CD4-positive, alpha-beta T cell (primary cell): ENCODE measurements at places on chromosomes 16 and 17.

- DNase-seq = no peak
These were observed 76.2 kb upstream of the KSR1 start for GRCh38 chr17:27379888-27380533.

DNA sequence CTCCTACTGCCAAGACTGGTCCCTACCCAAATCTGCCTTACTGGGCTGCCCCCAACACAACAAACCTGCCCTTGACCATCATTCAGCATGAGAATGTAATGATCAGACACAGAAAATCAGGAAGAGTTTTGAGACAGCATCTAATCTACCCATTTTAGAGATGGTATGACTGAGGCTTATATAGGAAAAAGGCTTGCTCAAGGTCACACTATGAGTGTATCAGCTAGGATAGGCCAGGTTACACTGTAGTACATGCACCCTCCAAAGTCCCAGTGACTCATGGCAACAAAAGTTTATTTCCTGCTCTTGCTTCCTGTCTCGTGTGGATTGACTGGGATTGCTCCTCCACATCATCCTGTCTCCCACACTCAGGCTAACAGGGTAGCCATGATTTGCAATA, 27.9 kb downstream of the NLRC5 start:
- DNase-seq = no peak

- DNase-seq = no peak
These were observed 106.8 kb downstream of the ZNF778 start for GRCh38 chr16:89324056-89325010.

DNA sequence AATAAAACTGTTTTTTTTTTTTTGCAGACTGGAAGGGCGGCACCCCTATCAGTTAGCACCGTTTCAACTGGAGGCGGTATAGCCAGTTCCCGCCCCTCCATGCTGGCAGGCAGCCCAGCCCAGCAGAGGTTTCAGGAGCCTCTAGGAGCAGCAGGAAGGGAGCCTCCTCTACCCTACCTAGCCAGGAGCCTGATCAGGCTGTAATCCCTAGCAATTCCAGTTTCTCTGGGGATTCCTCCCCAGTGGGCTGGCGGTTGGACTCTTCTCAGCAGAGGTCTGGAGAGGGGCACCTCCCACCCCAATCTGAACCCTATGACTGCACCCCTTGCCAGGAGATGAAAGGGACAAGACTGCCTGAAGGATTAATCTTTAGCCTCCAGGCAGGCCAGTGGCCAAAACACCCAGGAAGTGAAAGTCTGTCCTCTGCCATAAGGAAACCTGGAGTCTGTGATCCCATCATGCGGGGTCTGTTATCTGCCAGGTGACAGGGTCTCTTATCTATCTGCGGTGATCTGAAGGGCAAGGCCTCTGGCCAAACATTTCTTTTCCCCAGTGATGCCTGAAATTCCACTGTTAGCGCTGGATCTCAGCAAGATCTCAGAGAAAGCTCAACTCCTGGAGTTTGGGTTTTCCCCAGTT, 4.9 kb upstream of the CDH1 start:
- DNase-seq = no peak

GRCh38 chr16:70734522-70735095, 48.8 kb upstream of the MTSS2 start:
- no peak for DNase-seq

- DNase-seq = no peak
These were observed 141.6 kb downstream of the HS3ST2 start for GRCh38 chr16:22955461-22956070.

GRCh38 chr16:22073350-22073749, 19.0 kb upstream of the VWA3A start:
- no peak for DNase-seq

- DNase-seq = no peak
These were observed 99.7 kb upstream of the HAS3 start for GRCh38 chr16:69005641-69006355.

DNA sequence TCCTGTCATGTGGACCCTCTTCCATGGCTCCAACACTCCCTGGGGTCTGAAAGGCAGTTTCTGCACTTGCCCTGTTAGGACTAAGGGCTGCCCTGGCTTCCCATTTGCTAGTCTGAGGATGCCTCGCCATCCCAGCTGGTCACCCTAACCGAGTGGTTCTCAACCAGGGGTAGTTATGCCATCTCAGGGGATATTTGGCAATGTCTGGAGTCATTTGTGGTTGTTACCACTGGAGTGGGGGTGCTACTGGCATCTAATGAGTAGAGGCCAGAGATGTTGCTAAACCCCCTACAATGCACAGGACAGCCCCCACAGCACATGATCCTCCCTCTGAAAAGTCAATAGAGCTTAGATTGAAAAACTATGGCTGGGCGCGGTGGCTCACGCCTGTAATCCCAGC, 26.9 kb upstream of the CDH1 start:
- DNase-seq = no peak

GRCh38 chr16:87924041-87924810, 12.1 kb downstream of the CA5A start:
- no peak for DNase-seq
